Activated T-cell treated with anti-CD3 and anti-CD28 coated beads, Interleukin-2, amount 50 U/mL, for 24 hours (primary cell): ENCODE measurements at places on chromosomes 3 and 15.

DNA sequence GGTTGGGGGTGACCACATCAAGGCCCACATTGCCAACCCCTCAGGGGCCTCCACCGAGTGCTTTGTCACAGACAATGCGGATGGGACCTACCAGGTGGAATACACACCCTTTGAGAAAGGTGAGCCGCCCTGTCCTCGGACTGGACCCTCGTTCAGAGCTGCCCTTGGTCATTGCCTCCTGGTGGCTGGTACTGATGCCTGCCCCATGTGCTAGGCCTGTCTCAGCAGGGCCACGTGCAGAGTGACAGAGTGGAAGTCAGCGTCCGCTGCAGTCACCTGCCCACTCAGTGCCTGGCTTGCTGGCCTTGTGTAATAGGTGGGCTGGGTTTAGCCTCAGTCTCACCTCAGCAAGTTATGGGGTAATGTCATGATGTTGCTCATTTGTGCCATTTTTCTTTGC is 86.4 kb downstream of the DNASE1L3 start:
- DNase-seq = no peak
- peaks cover 83% of the 10 kb centered on the region for H3K36me3 ChIP-seq
- no peaks in the 10 kb centered on the region for H3K4me1 ChIP-seq
- no peaks in the 10 kb centered on the region for H3K27me3 ChIP-seq
- H3K4me3 ChIP-seq = no peak overlapping the region
- no peak overlapping the region for H3K27ac ChIP-seq

DNA sequence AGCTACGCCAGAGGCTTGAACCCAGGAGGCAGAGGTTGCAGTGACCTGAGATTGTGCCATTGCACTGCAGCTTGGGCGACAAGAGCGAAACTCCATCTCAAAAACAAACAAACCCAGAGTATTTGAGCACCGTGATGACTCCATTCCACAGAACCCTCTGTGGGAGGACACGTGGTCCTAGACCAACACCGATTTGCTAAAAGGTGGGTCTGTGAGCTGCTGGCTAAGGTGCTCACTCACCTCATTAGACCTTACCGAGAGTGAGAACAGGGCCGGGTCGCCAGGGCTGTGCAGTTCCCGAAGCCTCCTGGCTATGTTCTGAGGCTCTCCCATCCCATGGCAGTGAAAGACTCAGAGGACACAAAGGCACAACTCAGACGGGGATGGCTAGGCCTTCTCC is 17.9 kb downstream of the ABHD2 start:
- no peak overlapping the region for H3K4me3 ChIP-seq
- no peak for DNase-seq
- H3K4me1 ChIP-seq = peaks cover 39% of the 10 kb centered on the region

DNA sequence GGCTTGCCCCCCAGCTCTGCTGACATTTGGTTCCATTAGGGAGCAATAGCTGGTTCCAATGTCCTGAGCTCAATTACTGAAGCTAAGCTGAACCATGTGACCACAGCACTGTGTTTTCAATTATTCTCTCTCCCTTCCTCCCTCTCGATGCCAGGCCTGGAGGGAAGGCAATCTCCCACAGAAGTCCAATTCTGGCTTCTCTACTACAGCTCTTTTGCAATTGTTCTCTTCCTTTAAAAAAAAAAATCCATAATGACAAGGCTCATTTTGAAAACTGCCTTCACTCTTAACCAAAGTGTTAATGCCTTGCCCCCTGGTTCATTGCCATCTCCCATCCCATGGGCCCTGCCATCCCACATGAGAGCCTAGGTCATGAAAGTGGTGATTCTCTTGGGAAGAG is 24.8 kb downstream of the IL16 start:
- H3K4me1 ChIP-seq = peaks cover 11% of the 10 kb centered on the region
- no peak overlapping the region for H3K27ac ChIP-seq
- H3K27me3 ChIP-seq = peaks cover 6% of the 10 kb centered on the region
- H3K36me3 ChIP-seq = no peaks in the 10 kb centered on the region
- DNase-seq = no peak
- no peak overlapping the region for H3K4me3 ChIP-seq

GRCh38 chr15:93154666-93155065 is 65.7 kb upstream of the RGMA start:
- H3K36me3 ChIP-seq = no peaks in the 10 kb centered on the region
- no peak overlapping the region for H3K27ac ChIP-seq
- H3K4me1 ChIP-seq = peaks cover 17% of the 10 kb centered on the region

- no peaks in the 10 kb centered on the region for H3K4me1 ChIP-seq
- no peaks in the 10 kb centered on the region for H3K36me3 ChIP-seq
- H3K27ac ChIP-seq = no peak overlapping the region
- no peak for DNase-seq
- H3K4me3 ChIP-seq = no peak overlapping the region
These were observed 54.1 kb downstream of the ABTB1 start for GRCh38 chr3:127726894-127727293.

DNA sequence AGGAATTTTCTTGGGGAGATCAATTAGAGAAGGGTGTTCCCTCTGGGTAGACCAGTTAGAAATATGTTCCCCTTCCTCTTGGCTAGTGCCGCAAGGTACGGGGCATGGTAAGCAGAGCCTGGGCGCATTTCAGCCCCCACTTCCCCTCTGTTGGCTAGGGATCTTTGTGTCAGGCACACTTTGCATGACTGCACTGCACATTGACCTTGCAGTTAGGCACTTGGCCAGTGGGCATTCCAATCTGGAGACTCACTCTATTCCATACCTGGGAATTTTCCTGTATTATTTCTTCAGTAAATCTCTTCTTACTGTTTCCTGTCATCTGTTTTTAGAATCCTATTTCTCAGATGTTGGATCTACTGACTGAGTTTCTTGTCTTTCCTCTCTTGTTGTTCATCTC is 30.0 kb upstream of the CACNA1D start:
- H3K36me3 ChIP-seq = no peaks in the 10 kb centered on the region
- H3K4me3 ChIP-seq = no peak overlapping the region
- peaks cover 39% of the 10 kb centered on the region for H3K27me3 ChIP-seq
- no peaks in the 10 kb centered on the region for H3K4me1 ChIP-seq
- H3K27ac ChIP-seq = no peak overlapping the region

DNA sequence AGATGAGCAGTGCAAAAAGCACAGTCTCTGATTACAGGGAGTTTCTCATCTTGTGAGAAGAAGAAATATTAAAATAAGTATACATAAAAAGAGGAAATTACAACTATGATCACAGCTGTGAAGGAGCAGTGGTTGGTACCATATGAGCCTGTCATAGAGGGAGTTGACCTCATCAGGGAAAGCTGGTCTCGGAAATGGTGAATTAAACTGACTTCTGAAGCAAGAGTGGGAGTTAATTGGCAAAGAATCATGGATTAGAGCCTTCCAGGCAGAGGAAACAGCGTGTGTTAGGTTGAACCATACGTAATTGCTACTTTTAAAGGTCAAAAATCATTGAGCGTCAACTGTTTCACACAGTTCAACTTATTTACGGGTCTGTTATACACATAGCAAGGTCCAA is 539.1 kb downstream of the EDEM1 start:
- H3K27me3 ChIP-seq = no peaks in the 10 kb centered on the region
- no peak overlapping the region for H3K27ac ChIP-seq
- H3K4me3 ChIP-seq = no peak overlapping the region
- no peaks in the 10 kb centered on the region for H3K4me1 ChIP-seq

DNA sequence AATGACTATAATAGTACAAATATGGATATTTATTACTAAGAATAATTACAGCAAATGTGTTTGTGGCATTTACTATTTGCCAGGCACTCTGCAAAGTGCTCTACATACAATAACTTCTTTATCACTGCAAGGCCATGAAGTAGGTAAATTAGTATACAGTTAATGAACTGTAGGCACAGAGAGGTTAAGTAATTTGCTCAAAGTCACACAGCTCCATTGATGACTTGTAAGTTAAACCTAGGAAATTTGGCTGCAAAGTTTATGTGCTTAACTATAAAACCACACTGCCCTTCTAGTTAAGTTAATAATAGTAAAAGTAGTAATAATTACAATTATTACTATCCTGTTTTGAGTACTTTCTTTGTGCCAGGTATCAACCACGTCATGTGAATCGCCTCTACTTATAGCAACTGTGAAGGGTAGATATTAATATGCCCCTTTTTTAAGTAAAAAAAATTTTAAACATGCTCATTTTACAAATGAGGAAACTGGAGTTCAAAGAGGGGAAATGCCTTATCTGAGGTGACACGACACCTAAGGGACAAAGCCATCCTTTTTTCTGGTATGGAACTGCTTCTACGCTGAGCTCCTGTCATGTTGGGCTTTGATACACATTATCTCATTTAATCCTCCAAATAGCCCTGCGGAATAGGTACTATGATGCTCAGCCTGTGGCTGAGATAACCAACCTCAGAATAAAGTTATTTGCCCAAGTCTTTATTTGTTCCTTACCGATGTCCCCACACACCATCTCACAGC is 8.5 kb downstream of the BHLHE40 start:
- DNase-seq = no peak
- peak overlapping the region; percentile 90 for H3K27ac ChIP-seq
- H3K4me3 ChIP-seq = peak overlapping the region; percentile 77
- peaks cover 33% of the 10 kb centered on the region for H3K36me3 ChIP-seq
- no peaks in the 10 kb centered on the region for H3K27me3 ChIP-seq

DNA sequence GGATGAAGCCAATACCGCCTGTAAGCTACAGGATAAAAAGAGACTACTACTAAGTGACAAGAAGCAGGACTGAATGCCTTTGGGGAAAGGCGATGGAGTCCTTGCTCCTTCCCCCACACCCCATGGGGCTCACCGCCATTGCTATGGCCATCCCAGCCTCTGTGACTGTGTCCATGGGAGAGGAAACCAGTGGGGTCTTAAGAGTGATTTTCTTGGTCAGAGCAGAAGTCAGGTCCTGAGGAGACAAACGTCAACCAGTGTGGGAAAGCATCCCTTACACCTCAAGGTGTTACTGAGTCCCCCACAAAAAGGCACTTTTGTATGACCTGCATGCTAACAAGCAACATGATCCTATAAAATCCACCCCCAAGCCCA is 913 bp downstream of the IMPDH2 start:
- H3K4me1 ChIP-seq = peaks cover 62% of the 10 kb centered on the region
- peak overlapping the region; percentile 96 for H3K27ac ChIP-seq
- H3K27me3 ChIP-seq = no peaks in the 10 kb centered on the region
- H3K4me3 ChIP-seq = peak overlapping the region; percentile 90

DNA sequence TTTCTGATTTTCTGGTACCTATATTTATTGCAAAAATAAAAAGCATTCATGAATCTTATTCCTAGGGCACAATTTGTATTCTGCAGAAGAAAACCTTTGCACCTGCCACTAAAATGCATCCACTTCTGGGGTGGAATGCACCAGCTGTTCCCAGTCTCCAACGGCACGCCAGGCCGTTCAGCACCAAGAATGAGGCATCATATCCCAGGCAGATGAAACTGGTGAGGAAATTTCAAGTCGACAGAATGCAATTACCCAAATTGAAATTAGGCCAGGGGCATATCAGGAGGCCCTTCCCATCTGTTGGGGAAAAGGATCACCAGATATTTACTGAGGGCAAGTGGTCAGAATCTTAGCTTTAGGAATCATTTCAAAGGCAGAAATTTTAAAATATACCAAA is 13.6 kb upstream of the RBMS3 start:
- no peaks in the 10 kb centered on the region for H3K36me3 ChIP-seq
- no peaks in the 10 kb centered on the region for H3K27me3 ChIP-seq
- no peak overlapping the region for H3K27ac ChIP-seq
- H3K4me3 ChIP-seq = no peak overlapping the region
- H3K4me1 ChIP-seq = no peaks in the 10 kb centered on the region

GRCh38 chr3:196691386-196691785 is 20.7 kb downstream of the CEP19 start:
- H3K4me3 ChIP-seq = no peak overlapping the region
- H3K27me3 ChIP-seq = no peaks in the 10 kb centered on the region
- no peaks in the 10 kb centered on the region for H3K4me1 ChIP-seq
- no peak overlapping the region for H3K27ac ChIP-seq
- no peak for DNase-seq

GRCh38 chr3:82004266-82004665 is 242.8 kb upstream of the GBE1 start:
- H3K27me3 ChIP-seq = no peaks in the 10 kb centered on the region
- H3K4me3 ChIP-seq = no peak overlapping the region
- no peaks in the 10 kb centered on the region for H3K4me1 ChIP-seq
- DNase-seq = no peak

- H3K4me3 ChIP-seq = no peak overlapping the region
- no peaks in the 10 kb centered on the region for H3K4me1 ChIP-seq
- no peaks in the 10 kb centered on the region for H3K36me3 ChIP-seq
- no peaks in the 10 kb centered on the region for H3K27me3 ChIP-seq
These were observed 106.3 kb downstream of the LRRK1 start for GRCh38 chr15:101025501-101025885.

GRCh38 chr3:65674226-65674625 is 364.5 kb downstream of the MAGI1 start:
- H3K27ac ChIP-seq = no peak overlapping the region
- no peak overlapping the region for H3K4me3 ChIP-seq
- H3K27me3 ChIP-seq = no peaks in the 10 kb centered on the region

- no peaks in the 10 kb centered on the region for H3K36me3 ChIP-seq
- H3K4me1 ChIP-seq = no peaks in the 10 kb centered on the region
- DNase-seq = no peak
- peaks cover 34% of the 10 kb centered on the region for H3K27me3 ChIP-seq
- H3K4me3 ChIP-seq = no peak overlapping the region
These were observed 17.2 kb upstream of the SLC6A11 start for GRCh38 chr3:10798600-10799367.

DNA sequence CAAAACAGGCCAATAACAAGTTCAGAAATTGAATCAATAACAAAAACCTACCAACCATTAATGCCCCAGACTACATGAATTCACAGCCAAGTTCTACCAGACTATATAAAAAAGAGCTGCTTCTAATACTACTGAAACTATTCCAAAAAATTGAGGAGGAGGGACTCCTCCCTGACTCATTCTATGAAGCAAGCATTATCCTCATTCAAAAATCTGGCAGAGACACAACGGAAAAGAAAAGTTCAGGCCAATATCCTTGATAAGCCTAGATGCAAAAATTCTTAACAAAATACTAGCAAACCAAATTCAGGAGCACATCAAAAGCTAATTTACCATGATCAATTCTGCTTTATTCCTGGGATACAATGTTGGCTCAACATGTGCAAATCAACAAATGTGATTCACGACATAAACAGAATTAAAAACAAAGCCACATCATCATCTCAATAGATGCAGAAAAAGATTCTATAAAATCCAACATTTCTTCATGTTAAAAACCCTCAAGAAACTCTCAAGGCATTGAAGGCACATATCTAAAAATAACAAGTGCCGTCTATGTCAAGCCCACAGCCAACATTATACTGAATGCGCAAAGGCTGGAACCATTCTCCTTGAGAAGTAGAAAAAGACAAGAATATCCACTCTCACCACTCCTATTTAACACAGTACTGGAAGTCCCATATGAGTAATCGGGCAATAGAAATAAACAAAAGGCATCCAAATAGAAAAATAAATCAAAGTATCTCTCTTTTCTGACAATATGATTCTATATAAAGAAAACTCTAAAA is 573.6 kb upstream of the GRM7 start:
- DNase-seq = no peak
- no peak overlapping the region for H3K27ac ChIP-seq
- no peaks in the 10 kb centered on the region for H3K4me1 ChIP-seq
- H3K4me3 ChIP-seq = no peak overlapping the region
- no peaks in the 10 kb centered on the region for H3K36me3 ChIP-seq
